IPS DF 19.7 (cell line): ENCODE measurements at places on chromosomes 5 and 9.

- DNase-seq: no peak
These were observed 215.3 kb downstream of the MEF2C start for GRCh38 chr5:88667496-88668201.

DNA sequence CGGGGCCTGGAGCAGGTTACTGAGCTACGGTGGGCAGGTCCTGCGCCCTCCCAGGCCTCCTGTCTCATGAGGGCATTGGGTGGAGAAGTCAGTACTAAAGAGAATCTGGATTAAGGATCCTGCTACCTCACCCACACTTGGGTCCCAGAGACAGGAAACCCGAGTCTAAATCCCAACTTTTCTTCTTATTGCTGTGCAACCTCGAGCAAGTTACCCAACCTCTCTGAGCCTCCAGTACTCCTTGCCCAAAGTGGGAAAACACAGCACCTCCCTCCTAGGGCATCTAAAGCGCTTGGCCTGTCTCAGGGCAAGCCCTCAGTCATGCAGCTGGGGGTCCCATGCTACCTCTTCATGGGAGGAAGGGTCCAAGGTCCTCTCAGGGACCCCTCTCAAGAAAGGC is 28.2 kb downstream of the ASS1 start:
- DNase-seq: no peak

GRCh38 chr5:1763548-1763911 is 36.1 kb downstream of the MRPL36 start:
- no peak for DNase-seq

GRCh38 chr9:136372561-136373299 is 739 bp downstream of the CARD9 start:
- no peak for DNase-seq

DNA sequence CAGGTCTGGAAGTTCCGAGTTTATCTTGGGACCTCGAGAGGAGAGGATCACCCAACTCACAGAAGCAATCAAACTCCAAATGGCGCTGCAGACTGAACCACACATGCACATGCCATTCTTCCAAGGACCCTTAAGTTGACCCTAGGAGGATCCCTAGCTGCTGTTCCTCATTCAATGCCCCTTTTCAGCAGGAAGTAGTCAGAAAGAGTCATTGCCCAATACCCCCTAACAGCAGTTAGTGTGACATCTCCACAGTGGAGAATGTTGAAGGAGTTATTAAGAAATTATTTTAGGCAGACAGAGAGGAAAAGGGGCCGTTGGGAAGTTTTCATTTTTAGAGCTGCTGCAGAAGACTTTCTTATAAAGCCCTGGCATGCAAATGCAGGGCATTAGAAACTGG is 229.9 kb upstream of the DAB2 start:
- DNase-seq: no peak

- no peak for DNase-seq
These were observed 53.9 kb downstream of the PRUNE2 start for GRCh38 chr9:76852026-76852425.

- no peak for DNase-seq
These were observed 562.2 kb upstream of the MEF2C start for GRCh38 chr5:89445106-89445745.

GRCh38 chr9:8207596-8207995 is 408.0 kb upstream of the DMAC1 start:
- no peak for DNase-seq

GRCh38 chr9:120579139-120580050 is 572 bp downstream of the CDK5RAP2 start:
- no peak for DNase-seq

DNA sequence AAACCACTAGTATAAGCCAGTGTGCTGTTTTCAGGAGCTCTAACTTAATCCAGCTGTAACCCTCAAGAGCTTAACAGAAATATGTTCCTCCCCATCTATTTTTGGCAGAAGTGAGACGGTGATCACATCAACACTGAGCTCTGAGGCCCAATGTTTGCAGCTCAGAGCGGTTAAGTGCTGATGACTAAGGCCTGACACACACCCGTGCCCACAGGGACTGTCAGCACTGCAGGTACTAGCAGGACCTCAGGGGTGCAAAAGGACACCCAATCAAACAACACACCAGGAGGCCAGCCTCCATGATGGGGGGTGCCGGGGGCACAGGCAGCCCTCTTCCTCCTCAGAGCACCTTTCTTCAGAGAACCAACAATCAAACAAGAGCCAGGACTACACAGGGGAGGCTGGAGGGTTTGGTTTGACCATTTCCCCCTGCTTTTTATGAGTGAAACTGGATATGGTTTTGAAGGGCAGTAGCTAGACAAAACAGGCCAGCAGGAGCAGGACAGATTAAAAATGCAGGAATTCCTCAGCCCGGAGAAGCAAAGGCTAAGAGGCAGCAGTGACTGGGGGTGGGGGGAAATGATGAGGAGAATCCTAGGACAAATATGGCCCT is 61.3 kb downstream of the RAPGEF1 start:
- no peak for DNase-seq

GRCh38 chr5:147432323-147432722 is 77.5 kb downstream of the DPYSL3 start:
- DNase-seq: no peak

- DNase-seq: no peak
These were observed 41.0 kb downstream of the MVB12B start for GRCh38 chr9:126367616-126368015.

- no peak for DNase-seq
These were observed 32.1 kb downstream of the CNOT6 start for GRCh38 chr5:180526269-180526668.

- no peak for DNase-seq
These were observed 1.4 kb downstream of the ODF2 start for GRCh38 chr9:128457207-128457606.

DNA sequence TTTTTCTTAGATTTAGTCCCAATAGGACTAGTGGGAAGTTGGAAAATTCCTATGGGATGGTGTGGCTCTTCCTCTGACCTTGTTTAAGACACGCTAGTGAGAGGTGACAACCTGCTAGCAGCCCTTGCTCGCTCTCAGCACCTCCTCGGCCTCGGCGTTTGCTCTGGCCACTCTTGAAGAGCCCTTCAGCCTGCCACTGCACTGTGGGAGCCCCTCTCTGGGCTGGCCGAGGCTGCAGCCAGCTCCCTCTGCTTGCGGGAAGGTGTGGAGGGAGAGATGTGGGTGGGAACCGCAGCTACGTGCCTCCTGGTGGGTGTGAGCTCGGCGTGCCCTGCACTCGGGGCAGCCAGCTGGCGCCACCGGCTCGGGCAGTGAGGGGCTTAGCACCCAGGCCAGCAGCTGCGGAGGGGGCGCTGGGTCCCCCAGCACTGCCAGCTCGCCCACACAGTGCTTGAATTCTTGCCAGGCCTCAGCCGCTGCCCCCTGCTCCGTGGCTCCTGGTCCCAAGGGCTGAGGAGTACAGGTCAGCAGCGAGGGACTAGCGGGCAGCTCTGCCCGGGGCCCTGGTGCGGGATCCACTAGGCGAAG is 254.5 kb upstream of the ANKRD55 start:
- no peak for DNase-seq

DNA sequence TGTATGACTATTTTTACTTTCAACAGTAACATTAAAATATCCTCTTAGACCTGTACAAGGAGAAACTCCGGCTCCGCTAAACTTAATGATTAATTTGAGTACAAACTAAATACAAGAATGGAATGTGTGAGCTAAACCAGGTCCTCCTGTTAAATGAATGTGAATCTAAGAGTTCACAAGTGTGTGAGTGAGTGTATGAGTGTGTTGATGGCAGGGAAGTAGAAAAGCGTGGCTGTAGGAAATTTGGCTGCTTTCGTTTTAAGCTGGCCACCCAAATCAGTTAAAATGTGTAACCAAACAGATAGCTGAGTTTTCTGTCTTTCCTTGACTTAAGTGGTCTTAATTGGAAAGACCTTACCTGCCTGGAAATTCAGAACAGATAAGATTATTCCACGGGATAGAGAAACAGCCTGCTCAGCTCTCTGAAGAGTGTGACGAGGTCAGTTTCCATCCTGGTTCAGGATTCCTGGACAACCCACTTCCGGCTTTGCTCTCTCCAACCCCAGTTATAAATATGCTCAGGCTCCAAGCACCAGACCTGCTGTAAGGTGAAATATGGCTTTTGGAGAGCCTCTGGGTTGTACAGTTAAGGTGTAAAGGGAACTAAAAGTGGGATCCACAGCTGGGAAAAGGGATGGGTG is 908.6 kb upstream of the EDIL3 start:
- no peak for DNase-seq

- DNase-seq: no peak
These were observed 263.8 kb downstream of the FBXL7 start for GRCh38 chr5:15763754-15764153.

- no peak for DNase-seq
These were observed 9.4 kb downstream of the PRELID2 start for GRCh38 chr5:145825751-145826180.

DNA sequence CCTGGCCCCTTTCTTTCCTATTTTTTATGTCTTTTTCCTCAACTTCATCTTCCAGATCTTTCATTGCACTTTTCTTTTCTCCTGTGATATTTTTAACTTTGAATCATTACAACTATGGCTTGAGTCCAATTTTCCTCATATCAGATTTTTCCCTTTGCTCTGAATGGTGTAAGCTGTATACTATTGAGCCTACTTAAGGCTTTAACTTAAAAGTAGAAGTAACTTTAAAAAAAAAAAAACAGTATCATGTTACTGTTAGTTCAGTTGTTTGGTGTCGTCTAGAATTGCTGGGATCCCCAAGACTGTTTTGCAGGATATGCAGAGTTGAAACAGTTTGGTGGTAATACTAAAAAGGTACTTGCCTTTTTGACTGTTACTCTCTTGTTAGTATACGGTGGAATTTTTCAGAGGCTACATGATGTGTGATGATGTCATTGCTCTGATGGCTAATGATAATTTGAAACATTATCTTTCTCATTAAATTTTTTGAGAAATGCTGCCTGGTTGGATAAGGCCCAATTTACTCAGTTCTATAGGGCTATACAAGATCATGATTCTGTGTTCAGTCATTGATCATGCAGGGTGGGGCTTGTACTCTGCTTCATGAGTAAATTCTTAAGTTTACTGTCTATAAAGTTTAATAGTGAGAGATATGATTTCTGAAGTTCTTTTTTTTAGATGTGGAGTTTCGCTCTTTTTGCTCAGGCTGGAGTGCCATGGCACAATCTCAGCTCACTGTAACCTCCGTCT is 8.8 kb downstream of the NAA35 start:
- DNase-seq: no peak

DNA sequence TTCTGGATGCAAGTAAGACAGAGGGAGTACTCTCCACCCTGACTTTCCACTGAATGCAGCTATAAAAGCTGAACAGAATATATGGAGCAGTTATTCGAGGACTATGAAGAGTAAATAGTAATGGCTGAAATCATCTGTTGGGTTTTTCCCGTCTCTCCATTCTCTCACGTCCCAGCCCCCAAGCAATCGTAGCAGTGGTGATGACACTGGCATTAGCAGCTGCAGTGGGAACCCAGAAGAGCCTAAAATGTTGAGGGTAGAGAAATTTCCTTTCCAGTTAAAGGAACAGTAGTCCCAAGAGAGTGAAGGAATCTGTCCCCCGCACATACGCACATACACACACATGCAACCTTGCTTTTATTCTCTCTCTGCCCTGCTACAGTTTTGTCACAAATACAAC is 33.2 kb downstream of the MED27 start:
- DNase-seq: no peak

DNA sequence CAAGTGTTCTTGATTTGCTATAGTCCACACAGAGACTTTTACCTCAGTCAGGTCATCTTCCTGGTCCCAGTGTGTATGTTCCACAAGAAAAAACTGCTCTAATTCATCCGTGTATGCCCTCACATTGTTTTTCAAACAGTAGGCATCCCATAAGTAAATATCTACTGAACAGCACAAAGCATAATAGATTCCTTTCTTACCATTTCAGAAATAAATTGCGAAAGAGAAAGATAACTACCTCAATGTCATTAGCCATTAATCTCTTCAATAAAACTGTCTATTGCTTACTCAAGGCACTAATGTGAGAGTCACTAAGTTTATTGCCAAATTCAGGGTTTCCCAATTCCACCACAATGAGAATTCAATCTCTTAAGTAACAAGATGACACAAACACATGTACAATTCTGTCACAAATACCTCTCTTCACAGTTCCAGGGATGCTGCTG is 9.6 kb downstream of the FBXW2 start:
- DNase-seq: no peak

DNA sequence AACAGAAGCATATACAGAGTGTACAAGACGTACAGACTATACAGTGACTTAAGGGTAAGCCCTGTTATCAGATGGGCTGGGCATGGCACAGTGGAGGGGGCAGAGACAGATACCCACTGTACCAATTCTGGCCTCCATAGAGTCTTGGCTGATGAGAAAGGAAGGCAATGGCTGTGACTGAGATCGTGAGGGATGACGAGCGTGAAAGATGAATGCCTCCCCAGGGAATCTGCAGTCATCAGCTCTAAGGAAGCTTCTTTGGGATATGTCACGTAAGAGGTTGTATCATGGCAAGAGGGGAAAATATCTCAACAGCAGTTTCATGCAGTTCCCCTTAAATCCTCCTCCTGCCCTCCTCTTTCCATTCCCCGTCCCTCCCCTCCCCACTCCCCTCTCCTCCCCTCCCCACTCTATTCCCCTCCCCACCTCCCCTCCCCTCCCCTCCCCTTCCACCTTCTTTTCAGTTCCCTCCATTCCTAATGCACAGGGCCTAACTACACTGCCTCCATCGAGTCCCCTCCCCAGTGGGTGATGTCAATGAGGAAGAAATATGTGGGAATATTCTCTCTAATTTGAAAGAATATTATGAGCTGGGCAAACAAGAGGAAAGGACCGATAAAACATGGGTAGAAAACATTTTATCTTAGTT is 226.4 kb upstream of the DAP start:
- no peak for DNase-seq

DNA sequence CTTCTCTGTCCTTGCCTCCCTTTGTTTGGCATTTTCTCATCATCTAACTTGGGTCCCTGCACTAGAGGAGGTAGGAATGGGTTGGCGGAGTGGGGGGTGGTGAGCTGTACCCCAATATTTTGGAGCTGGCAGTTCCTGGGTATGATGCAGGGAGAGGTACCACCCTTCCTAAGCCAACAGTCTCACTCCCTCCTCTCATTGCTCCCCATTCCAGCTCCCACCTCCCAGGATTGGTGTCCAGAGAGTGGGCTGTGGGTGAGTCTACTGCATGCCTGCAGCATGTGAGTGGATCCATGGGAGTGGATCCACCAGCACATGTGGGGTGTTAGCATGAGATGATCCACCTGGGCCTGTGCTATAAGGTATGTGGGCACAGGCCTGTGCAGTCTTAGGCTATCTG is 22.2 kb upstream of the MYORG start:
- DNase-seq: no peak

DNA sequence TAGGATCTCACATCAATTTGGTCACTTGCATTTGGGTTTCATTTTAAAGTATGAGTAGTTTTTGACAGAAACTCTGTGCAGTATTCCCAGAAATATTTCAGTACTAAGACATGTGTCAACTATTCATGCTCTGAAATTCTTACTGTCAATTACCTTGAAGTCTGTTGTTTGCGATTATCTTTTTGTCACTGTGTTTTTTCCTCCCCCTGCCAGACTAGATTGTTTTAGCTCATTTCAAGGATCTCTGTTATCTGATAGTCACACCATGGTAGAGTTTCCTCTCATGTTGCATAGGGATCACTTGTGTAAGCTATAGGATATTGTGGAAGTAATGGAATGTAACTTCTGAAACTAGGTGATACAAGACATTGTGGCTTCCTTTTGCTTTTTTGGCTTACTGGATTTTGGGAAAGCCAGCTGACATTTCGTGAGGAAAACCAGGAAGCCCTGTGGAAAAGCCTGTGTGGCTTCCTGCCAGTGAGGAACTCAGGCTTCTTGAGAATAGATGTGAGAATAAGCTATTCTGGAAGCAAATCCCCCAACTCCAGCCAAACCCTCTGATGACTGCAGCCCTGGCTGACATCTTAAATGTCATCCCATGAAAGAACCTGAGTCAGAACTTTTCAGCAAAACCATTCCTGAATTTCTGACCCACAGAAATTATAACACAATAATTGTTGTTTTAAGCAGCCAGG is 122.2 kb downstream of the FGF10 start:
- DNase-seq: no peak
